ENCODE measurements at places on chromosomes 16 and 17.
A peak's percentile ranks its signal among the peaks of the same experiment; 100 is the strongest.

GRCh38 chr16:54359081-54359480, 72.5 kb upstream of the IRX3 start:
- no peak for DNase-seq

GRCh38 chr17:75980188-75981018, 1.4 kb downstream of the TEN1 start:
- no peak for DNase-seq

DNA sequence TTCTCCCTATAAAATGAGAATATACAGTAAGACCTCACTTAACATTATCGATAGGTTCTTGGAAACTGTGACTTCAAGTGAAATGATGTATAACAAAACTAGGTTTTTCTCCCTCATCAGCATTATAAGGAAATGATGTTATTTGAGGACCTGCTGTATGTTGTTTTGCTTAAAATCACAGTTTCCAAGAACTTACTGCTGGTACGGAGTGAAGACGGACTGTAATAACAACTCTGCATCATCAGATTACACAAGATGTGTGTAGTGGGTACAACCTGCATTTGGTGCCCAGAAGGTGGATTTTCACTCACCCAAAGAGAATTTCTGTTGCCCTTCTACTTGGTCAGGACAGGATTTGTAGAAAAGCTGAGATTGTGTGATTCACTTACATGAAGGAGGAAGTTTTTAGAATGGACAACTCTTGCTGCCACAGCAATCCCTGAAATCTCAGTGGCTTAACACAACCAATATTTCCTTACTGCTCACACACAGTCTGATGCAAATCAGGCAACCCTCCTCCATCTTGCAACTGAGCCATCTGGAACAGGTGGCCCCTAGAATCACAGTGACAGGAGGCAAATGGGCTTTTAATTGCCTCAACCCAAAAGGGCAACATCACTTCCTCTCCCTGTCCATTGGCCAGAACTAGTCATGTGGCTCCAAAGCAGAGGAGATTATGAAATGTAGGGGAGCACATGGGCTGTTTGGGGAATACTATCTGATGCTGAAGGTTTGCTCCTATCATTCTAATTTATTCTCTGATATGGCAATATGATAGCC, 67.6 kb upstream of the CACNG5 start:
- DNase-seq: no peak

GRCh38 chr17:62750631-62751051, 57.5 kb downstream of the MARCHF10 start:
- peak; percentile 43 for DNase-seq

DNA sequence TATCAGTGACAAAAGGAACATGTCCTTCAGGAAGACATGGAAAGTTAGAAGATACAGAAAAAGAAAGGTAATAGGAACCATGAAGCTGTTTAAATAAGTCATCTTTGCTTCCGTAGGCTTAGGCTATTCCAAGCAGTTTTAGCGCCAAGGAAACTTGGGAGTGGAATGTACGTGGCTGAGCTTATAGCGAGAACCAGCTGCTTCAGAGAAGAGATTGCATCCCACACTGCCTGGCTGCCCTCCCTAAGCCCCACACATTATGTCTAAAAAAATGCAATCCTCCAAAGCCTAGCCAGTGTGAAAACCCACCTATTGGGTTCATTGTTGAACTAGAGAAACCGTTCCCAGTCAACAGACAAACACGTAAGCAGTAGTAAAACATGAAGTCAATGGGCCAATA, 149.9 kb downstream of the SLC39A11 start:
- DNase-seq: no peak

DNA sequence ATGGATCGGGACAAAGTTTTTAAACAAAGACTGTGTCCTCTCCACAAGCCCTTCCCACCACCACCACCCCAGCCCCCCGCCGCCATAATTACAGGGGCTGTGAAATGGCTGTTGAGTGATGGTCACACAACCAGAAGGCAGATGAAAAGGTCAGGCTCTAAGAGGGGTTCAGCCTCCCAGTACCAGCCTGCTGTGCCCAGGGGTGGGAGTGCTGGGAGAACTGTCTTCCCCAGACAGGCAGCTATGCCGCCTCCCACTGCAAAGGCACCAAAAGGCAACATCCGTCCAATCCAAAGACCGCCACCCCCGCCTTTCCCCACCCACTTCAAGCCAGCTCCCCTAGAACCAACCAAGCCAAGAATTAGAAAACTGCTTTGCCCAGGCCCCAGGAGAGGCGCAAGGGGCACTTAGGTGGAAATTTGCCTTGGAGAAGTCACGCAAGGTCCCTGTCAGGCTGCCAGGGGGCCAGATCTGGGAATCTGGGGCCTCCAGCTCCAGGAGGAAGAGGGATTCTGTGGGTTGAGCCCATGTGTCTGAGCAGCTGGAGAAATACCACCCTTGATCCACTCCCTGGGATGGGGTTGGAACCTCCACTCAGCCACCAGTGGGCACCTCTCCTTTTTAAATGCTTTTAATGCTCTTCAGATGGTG, 14.4 kb downstream of the CARHSP1 start:
- peak; percentile 4 for DNase-seq

- DNase-seq: peak; percentile 93
Observed at GRCh38 chr17:2053380-2054261, 1.3 kb upstream of the HIC1 start.

Measured in foreskin fibroblast (primary cell).